ENCODE measurements at places on chromosomes 1 and 21.

GRCh38 chr1:166900987-166901386 is 24.9 kb upstream of the TADA1 start:
- no peak for DNase-seq

DNA sequence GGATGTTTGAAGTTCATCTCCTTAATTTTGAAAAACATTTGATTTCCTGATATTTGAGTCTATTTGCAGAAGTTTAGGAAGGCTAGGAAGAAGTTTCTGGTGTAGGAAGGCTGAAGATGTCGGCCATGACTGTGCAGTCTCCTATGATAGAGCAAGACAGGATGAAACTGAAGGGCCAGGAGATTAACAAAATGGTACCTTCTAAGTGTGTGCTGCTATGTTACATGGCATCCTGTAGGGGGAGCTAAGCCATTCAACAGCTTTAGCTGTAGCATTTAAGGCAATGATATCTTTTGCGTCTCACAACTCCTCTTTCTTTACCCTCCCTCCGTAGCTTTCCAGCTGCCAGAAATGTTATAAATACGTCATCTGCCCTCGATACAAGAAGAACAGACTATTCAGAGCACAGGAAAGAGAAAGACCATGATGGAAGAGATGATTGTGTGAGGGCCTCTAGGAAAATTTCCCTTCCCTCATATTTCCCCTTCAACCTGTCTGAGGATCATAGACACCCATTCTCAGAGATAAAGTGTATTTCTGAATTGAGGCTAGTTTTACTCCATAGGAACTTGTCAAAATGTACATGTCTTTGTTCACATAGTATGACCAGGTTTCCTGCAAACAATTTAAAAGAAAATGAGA is 61.1 kb downstream of the XCL1 start:
- no peak for DNase-seq

- no peak for DNase-seq
Observed at GRCh38 chr21:45461806-45462341, 56.9 kb downstream of the COL18A1 start.

DNA sequence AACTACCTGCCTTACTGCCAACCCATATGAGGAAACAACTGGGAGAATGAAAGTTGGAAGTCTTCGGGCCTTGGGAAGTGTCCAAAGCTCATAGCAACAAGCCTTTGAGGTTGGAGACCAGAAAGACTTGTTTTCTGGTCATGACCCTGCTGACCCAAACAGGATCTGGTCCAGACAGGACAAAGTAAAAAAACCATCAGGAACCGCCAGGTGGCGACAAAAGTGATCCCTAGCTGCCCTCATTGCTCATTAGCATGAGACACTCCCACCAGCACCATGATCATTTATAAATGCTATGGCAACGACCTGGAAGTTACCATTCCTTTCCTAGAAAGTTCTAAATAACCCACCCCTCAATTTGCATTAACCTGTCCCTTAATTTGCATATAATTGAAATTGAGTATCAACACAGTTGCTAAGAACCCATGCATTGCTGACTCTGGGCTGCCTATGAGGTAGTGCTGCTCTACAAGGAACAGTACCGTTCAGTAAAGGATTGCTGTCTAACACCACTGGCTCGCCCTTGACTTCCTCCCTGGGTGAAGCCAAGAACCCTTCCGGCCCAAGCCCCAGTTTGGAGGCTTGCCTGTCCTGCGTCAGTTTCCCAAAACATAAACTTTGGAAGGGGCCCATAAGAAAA is 89.0 kb downstream of the URB2 start:
- DNase-seq: peak; percentile 49

DNA sequence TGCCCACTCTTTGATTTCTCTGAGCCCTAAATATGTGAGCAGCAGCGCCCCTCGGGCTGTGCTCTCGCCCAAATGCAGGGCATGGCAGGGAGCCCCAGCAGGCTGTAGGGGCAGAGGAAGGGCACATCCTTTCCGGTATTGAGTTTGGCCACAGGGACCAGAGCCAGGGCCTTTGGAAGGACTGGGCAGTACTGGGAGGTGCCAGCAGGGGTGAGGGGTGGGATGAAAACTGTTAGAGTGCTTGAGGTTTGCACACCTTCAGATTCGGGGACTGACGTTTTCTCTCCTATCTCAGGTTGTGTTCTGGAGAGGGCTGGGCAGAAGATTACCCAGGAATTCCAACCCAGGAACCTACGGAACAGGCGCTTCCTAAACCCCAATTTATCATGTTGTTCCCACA is 2.2 kb upstream of the ATP1A2 start:
- DNase-seq: no peak

- no peak for DNase-seq
Observed at GRCh38 chr1:238107322-238107721, 216.6 kb upstream of the ZP4 start.
